GM03348 (cell line): ENCODE measurements at places on chromosomes 5 and 9.

- no peak for DNase-seq
Measured at GRCh38 chr5:36459176-36460135, 146.9 kb upstream of the SLC1A3 start.

DNA sequence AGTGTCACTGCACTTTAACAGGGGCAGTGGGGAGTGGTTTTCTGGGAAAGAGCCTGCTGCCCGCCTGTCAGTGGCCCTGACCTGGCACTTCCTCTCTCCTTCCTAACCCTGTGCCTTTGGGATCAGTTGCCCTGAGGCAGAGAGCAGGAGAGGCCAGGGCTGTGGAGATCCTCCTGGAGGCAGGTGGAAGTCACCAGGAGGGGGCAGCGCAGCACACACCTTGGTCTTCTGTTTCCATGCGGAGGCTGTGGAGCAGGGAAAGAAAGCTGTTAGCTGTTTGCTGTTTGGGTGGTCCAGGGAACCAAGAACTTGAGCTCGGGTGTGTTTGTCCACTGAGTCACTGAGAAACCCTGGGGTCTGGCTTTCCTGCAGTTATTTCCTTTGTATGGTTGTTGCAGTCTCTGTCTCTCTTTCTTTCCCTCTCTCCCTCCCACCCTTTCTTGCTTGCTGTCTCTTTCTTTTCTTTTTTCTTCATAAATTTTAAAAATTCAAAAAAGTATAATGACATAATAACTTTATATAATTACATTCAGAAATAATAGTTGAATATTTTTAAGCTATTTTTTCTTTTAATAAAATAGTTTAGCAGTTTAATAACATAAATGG, 28.1 kb downstream of the NTRK2 start:
- DNase-seq, result peak; percentile 65

GRCh38 chr5:80168388-80169028, 87.3 kb downstream of the SERINC5 start:
- DNase-seq, result no peak

GRCh38 chr5:75337366-75338021, 474 bp downstream of the HMGCR start:
- peak; percentile 35 for DNase-seq

- DNase-seq, result no peak
Measured at GRCh38 chr9:118711843-118712242, 657.4 kb downstream of the BRINP1 start.

DNA sequence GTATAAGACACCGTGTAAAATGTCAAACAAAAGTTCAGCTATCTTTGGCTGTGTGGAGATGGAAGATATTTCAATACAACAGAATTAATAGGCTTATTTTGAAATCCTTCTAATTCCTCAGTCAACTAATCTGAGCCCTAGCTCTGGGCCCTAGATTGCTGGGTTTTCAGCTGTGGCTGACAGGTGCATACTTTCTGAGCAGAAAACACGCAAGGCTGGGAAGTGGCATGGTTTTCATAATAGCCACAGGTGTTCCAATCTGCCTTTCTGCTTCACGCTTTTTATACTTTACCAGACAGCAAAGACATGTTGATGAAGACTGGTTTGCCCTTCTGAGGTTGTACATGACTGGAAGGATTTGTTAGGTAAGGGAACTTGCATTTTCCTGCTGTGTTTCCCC, 20.7 kb upstream of the XPA start:
- DNase-seq, result no peak

DNA sequence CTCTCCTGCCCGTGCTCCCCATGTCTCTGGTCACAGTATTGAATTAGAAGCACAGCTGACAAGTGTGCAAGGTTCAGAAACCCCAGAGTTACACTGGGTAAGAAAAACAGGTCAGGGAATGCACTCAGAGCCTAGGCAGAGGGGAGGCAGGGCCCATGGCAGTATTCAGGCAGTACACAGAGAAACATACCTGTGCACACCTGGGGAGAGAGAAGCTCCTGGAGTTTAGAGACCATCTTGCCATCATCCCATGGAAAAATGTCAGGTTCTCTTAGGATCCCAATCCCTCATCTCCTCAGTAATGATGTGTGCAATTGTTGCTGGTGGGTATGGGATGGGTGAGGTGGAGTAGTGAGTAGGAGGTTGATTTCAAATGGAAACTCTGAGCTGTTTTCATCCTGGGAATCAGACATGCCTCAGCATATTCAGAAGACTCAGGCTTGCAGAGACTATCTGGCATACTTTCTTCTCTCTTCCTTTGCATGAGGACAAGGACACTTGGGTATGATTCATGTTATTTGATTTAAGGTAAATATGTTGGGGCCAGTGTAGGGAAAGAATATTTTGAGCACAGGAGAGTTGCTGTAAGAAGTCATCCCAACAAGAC, 228.5 kb downstream of the ESM1 start:
- DNase-seq, result peak; percentile 31

- no peak for DNase-seq
Measured at GRCh38 chr5:43608406-43608805, 5.4 kb downstream of the NNT start.

GRCh38 chr5:518721-519120, 5.5 kb downstream of the SLC9A3 start:
- no peak for DNase-seq

DNA sequence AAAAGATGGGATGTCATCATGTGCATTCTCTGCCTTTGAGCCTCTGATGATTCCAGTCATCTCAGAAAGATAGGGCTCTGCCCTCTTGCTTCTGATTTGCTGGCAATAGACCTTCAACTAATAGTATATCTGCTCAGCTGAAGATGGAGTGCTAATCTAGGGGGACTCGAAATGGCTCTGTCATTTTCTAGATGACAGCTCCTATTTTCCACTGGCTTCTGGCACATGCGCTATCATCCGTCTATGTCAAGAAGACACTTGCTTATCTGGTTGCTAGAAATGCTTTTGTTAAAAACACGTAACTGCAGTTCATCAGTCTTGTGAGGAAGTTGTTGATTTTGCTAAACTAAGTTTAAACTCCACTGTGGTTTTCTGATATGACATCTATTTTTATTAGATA, 265.5 kb upstream of the ZNF608 start:
- no peak for DNase-seq

DNA sequence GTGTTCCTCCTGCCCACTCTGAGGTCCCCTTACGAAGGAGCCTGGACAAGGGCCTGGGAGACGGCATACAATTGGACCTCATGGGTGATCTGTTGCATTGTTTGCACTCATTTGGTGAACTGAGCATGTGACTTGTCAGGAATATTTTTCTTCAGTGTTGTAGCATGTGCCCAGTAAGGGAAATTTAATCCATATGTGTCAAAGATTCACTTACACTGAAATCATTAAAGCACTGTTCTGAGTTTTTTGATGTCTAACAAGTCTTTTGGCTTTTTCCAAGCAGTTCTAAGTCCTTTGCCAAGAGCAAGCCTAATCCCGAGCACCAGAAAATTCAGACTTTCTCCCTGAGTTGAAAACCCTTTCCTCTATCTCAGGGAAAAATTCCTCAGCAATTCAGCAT, 61.6 kb upstream of the RPS23 start:
- no peak for DNase-seq

GRCh38 chr5:119411361-119412278, 40.7 kb upstream of the HSD17B4 start:
- peak; percentile 78 for DNase-seq

GRCh38 chr5:14588145-14588544, 6.6 kb downstream of the OTULINL start:
- DNase-seq, result no peak

GRCh38 chr9:114771889-114772288, 34.0 kb downstream of the TNFSF15 start:
- DNase-seq, result no peak

GRCh38 chr5:148963664-148964063, 99.2 kb downstream of the SH3TC2 start:
- no peak for DNase-seq

GRCh38 chr5:3382782-3383181, 212.8 kb upstream of the IRX1 start:
- no peak for DNase-seq
